ENCODE measurements at places on chromosomes 16 and 17. TPM values are rescaled to one million over a fixed set of nuclear protein-coding genes. Genes with fewer than 3 reads are reported as not detected.

DNA sequence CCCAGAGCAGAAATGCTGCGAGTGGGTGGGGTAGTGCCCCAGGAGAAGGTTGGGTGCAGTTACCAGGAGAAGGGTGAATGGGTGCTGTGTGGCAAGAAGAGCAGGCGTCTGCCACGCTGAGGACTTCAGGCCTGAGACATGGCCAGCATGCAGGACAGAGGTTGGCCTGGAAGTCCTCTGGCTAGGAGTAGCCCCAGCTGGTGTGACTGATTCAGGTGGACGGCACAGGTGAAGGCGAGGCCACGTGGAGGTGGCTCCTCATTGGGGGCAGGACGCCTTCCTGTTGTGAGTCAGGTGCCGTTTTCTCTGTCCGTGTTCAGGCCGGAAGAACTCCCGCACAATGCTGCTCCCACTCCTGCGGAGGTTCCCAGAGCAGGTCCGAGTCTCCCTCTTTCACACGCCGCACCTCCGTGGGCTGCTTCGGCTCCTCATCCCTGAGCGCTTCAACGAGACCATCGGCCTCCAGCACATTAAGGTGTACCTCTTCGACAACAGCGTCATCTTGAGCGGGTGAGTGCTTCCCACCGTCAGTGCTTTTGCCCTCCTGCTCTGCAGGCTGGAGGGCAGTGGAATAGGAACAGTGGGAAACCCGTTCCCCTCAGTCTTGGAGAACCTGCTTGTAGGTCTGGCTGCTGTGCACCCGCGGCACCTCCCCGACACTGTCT is 20.7 kb downstream of the PGS1 start:
- DNase-seq: no peak

- no peak for DNase-seq
These were observed 12.1 kb upstream of the CBFB start for GRCh38 chr16:67016681-67017420.

DNA sequence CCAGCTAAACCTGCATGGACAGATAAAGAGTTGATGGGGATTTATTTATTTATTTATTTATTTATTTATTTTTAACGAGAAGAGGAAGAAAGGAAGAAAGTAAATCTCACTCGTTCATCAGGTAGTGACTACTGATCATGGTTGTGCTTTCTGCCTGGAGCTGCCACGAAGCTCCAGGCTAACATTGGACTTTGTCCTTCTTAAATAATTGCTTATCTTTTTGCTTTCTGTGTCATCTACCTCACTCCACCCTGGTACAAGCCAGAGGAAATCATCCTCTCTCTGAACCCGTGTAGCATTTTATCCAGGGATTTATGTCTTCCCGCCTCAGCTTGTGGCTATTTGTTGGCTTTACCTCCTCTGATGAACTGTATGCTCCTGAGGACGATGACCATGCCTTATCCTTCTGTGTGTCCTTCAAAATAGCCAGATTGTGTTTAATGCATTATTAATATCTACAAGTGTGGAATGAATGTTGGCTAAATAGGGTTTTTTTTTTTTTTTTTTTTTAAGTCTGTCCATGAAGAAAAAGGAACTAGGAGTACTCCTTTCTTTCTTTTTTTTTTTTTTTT is 8.0 kb upstream of the SLC12A3 start:
- no peak for DNase-seq

GRCh38 chr17:63446753-63447470 is 806 bp upstream of the CYB561 start:
- no peak for DNase-seq

DNA sequence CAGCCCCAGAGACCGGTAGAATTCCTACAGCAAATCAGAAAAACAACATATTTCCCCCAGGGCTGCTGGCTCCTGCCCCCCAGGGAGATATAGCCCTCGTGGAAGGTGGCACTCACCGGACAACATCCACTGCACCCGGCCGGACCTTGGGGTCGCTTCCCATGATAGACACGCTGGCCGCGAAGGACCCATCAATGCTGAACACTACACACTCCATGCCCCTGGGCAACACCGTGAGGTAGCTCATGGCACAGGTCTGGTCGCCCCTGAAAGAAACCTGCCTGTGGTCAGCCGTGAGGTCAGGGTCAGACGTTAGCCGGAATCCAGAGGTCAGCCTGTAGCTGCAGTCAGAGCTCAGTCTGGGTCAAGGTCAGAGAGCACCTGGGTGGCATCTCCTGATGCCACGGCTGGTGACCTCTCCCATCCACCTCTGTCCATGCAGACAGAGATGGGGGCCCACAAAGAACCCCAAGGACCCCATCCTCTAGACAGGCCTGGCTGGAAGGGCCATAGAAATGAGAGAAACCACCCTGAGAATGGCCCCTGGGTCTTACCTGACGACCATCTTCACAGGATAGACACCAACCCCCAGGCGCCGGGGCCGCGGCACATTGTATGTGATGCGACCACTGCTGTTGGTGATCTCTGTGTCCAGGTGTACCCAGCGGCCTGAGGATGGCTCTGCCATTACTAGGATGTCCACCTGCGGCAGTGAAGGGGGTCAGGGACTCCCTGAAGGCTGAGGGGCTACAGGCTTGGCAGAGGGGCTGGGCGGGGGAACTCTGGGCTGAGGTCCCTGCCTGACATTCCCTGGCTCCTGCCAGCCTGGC is 19.6 kb downstream of the PIMREG start:
- DNase-seq: no peak

CRHR1 gene
- polyA plus RNA-seq: 0.19 TPM

DNA sequence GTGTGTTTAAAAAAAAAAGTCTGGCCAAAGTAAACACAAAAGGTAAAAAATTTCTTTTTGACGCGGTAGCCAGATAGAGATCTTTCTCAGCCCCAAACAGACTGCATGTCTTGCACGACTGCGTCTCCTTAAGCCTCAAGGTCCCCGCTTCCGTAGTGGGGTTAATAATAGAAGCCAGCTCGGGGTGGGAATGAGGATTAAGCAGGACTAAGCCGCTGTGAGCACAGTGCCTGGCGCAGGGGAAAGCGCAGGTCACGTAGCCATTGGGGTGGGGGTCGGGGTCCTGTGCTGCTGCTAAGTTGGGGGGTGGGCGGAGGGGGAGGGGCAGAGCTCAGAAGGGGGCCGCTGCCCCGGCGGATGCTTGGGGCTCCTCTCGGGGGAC is 521 bp downstream of the GGA2 start:
- no peak for DNase-seq

DNA sequence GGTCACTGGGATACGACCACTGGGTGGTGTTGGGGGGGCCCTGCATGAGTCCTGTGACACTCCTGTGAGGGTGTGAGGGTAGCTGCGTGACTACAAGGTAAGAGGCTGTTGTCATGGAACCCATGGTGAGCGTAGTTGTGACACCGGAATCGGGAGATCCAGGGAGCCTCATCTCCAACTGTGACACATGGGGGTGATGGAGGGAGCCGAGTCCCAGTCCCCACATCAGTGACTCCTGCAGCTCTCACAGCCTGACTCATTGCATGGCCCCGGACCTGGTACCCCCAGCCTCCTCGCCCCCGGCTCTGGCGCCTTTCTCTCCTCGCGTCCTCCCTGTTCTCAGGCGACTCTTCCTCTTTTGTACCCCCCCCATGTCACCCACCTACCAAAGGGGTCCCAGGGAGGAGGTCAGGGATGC is 14.2 kb downstream of the CDH16 start:
- no peak for DNase-seq

All from right renal cortex interstitium (tissue), 3 donors.